Left ventricle myocardium inferior (tissue), 1 donor: ENCODE measurements at places on chromosomes 5 and 9. TPM values are rescaled to one million over a fixed set of nuclear protein-coding genes. Genes with fewer than 3 reads are reported as not detected.
A peak's percentile ranks its signal among the peaks of the same experiment; 100 is the strongest.

SLC1A1 gene
- 3.1 TPM for total RNA-seq

PHF24 gene
- total RNA-seq, result 0.11 TPM

GRCh38 chr5:172850454-172850797, 16.4 kb downstream of the ERGIC1 start:
- DNase-seq, result no peak

- DNase-seq, result no peak
These were observed 6.8 kb downstream of the TENT4A start for GRCh38 chr5:6719896-6720560.

DNA sequence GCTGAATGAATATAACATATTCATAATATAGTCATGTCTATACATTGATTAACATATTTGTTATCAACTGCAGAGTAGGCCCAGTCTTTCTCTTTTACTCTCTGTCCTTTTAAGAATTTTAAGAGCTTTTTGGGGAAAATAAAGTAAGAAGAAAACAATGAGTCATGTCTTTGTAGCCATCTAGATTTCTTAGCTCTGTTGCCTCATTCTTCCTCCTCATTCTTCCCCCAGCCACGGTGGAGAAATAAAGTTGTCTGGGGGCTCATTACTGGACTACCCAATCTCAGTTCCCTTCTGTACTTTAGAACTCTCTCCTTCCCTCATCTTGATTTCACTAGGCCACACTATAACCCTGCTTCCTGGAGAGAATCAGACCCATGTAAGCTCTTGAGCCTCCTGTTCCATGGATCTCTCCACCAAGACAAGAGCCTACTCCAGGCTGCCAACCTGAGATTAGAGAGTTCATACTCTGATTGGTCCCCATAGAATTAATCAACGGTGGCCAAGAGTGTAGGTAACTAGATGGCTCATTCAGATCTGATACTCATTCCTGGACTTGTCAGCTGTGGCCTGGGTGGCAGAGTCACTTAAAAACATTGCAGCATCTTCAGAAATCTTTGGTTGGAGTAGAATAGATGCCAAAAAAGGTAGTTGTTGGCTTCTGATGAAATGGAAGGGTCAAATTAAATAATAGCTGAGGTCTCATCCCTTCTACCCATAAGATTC, 44.2 kb downstream of the ITGA1 start:
- DNase-seq, result no peak

- no peak for DNase-seq
These were observed 177.9 kb downstream of the CETN3 start for GRCh38 chr5:90231688-90232087.

DNA sequence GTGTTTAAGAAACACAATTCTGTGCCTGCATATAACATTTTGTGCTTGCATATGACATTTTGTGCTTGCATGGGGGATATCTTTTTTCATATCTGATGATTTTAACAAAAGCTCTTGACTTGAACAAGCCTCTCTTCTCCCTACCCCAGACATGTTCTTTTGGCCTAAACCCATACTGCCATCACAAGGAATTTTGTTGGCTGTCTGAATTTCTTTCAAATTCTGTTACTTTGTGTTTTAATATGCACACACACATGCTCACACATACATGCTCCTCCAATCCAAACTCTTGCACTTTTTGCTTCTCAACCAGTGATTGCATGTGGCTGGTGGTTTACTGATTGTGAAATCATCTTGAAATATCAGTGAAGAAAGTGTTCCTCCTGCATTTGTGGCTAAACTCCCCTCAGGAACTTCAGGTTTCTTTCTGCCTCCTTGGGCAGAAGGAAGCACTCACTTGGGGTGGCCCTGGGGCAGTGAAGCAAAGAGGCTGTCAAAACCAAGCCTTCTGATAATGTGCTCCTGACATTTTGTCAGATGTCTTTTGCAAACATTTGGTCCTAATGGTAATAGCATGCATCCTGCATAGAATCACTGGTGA, 377.2 kb upstream of the KLF4 start:
- no peak for DNase-seq

DNA sequence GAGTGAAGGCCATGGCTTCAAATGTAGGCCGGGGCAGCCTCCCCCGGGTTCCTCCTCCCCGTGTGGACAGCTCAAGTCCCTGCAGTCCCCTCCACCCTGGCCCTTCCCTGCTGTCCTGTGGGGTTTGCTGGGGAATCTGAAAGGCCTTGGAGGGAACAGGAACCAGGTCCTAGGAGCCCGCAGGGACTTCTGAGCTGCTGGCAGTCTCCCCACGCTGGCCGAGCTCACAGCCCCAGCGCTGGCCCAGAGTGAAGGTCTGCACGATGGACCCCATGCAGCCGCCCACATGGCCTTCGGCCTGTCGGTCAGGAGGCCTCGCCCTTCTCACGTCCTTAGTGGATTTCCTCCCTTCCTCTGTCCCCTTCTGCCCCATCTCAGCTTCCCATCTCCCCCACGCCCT, 25.7 kb upstream of the NOTCH1 start:
- no peak for DNase-seq

GRCh38 chr9:93450945-93451815, at the start of gene FAM120A:
TSS of gene FAM120A (plus strand) at chr9:93451685. CDS start at chr9:93451916, 231 bp downstream.
- DNase-seq, result peak; percentile 73

GRCh38 chr9:31136524-31136923, 1247.9 kb upstream of the ACO1 start:
- DNase-seq, result no peak

- no peak for DNase-seq
These were observed 31.2 kb downstream of the BNIP1 start for GRCh38 chr5:173175523-173175922.

DNA sequence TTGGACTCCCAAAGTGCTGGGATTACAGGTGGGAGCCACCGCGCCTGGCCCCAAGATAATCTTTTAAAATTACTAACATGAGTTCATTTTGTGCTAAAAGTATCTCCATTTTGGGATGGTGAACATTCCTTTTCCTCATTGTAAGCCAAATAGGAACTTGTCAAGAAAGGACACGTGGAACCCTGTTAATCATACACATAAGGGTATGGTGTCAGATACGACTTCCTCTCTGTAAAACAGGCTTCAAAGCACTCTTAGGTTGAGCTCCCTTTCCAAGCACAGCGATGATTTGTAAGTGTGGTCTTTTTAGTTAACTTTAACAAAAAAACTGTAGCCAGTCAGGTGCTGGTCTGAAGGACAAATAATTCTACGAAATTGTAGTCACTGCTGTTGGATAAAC, 132.7 kb downstream of the UNC13B start:
- no peak for DNase-seq

- DNase-seq, result no peak
These were observed 393.8 kb upstream of the ZNF608 start for GRCh38 chr5:125140220-125140619.
